ENCODE measurements at places on chromosomes 1 and 21.

DNA sequence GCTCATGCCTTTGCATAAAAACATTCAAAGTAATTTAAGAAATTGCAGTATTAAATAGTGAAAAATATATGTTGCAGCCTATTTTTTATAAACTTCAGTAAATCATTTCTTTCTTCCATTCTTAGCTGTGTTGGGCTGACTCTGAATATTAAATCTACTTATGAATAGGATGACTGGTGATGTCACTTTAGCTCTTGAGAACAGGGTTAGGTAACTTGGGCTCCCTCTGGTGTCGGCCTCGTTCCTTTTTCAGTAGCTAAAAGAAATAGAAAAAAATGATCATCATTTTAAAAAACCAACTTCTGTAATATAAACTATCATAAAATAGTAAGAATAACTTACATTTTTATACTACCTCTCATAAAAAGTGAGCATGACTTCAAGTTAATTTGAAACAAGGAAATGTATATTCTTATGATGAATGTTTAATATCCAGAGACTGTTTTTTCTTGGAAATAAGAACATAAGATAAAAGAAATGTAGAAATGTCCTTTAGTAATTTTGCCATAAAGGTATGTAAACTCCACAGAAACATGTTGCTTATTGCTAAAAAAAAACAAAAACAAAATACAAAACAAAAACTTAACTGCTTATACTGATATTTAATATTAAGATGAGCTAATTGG lies 26.8 kb upstream of the NCAM2 start:
- peak; percentile 93 for DNase-seq

DNA sequence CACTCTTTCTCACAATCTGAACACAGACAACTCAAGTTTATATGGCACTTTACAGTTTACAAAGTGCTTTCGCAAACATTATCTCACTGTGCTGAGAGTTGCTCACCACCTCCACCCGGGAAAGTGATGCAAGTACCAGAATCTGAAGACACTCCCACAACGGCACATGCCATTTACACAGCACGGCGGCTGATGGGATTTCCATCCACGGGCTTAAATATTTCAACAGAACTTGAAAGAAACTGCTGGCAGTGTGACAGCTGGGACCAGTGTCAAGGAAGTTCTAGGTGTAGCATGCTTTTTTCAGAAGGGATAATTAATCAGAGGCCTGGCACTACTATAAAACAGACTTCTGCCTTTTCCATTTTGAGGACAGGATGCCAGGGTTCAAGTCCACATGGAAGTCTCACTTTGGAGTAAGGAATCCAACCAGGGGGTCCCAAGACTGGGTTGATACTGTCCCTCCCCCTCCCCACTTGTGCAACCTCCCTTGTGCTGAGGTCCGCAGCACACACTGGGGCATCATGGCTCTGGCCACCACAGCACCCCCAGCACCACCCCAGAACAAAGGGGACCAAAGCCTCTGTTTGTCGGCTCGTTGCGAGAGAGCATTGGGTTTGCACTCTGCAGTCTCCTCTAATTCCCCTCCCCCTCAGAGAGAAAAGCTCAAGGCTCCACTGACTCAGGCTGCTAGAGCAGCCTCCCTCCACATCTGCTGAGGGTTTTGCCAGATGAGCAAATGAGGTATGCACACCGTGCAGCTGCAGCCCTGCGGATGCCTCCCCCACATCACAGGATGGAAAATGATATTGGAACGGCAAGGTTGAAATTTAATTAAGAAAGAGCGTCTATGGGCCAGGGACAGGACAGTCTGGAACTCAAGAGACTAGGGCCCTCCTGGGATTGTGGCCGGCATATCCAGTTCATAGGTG lies 154.9 kb downstream of the TGFBR3 start:
- no peak for DNase-seq

- DNase-seq = no peak
Measured at GRCh38 chr1:28326984-28327383, 1.9 kb upstream of the MED18 start.

- DNase-seq = no peak
Measured at GRCh38 chr21:45256912-45257672, 30.6 kb downstream of the POFUT2 start.

DNA sequence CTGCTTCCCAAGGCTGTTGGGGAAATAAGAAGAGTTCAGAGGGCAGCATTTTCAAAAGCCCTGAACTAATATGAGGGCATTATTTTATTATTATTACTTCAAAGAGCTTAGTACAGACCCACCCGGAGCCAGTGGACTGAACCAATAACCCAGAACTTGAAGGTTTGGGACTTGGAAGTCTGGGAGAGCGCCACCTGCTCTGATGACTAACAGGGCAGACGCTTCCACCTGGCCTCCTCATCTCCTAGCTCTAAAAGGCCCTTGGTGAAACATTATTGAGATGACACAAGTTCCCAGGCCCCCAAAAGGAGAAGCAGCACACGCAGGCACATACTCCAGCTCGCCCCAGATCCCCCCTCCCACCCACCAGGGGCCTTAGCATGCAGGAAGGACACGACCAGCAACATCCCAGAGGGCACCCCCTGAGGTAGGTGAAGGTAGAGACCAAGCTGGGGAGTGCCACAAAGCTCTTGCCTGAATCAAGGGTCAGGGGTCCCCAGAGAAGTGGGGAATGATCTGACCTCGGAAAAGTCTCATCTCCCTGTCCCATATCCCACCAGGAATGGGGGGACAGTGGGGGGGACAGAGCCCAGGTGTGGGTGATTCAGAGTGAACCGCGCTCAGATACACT lies 1.3 kb downstream of the DLGAP3 start:
- no peak for DNase-seq

DNA sequence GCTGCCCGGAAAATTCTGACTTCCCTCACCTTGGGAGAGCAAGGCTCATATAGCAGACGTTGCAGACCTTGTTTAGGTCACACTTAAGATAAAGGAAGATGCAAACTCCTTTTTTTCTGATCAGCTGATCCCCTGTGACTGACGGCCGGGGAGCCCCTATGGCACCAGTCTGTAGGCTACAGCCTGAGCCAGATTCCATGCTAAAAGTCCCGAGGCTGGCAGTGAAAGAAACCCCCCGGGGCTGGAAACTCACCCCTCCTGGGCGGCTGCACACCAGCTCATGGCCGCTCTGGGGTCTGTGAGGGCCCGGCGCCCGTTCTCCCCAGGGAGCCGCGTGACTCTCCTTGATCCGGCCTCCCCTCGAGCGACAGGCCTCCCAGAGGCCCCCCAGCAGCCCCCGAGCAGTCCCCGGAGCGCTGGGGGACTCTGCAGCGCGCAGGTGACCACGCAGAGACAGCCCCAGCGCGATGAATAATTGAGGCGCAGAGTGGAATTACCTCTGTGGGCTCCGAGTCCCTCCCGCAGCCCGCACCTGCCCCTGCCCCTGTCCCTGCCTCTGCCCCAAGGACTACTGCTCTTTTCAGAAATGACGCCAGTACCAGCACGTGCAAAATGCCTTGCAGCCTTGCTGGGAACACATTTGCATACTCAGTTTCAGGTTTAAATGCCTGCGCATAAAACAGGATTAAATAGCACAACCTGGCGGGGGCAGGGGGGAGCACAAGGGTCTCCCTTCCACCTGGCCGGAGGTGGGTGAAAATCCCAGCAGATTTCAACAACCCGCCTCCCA lies 62.6 kb upstream of the CLDN14 start:
- DNase-seq = no peak

- DNase-seq = no peak
Measured at GRCh38 chr1:186050360-186050759, 316.2 kb downstream of the HMCN1 start.

GRCh38 chr1:186620566-186621350 lies 59.5 kb downstream of the PTGS2 start:
- DNase-seq = no peak

DNA sequence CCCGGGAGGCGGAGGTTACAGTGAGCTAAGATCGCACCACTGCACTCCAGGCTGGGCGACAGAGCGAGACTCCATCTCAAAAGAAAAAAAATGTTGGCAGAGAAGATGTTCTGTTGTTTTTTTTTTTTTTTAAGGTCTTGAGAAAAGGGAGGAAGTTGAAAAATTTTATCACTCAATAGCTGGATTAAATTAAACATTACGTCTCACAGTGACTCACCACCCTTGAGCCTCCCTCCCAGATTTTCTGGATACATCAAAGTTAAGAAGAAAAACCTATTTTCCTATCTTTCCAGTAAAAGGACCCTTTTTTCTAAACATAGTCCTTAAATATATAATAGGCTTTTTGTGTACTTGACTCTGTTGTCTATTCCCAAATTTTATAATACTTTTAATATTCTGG lies 35.5 kb downstream of the IFNAR1 start:
- no peak for DNase-seq

DNA sequence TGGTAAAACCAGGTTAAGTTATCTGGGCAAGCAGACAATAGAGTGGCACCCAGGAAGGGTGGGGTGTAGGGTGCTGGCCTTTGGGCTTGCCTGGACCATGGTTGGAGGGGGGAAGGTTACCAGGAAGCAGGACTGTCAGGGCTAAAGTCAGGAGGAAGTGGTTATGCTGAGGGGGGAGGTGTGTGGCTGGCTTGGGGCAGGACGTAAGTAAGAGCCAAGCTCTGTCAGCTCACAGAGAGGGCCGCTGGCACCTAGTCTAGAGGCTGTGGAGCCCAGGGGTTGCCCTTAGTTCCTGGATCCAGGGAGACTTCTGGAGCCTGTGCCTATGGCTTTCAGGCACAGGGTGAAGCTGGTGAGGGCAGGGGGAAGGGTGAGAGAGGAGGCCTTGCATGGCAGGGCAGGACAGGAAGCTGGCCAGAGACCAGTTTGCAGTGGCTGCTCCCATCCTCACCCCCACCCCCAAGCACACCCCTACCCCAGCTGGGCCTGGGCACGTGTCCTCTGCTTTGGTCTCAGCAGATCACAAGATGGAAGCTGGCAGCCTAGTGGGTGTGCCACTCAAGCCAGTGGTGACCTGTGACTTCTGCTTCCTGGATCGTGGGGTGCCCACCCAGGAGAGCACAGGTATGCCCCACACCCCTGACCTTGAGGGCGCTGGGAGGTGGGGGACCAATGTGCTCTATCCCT lies 20.5 kb upstream of the SMYD3 start:
- no peak for DNase-seq

DNA sequence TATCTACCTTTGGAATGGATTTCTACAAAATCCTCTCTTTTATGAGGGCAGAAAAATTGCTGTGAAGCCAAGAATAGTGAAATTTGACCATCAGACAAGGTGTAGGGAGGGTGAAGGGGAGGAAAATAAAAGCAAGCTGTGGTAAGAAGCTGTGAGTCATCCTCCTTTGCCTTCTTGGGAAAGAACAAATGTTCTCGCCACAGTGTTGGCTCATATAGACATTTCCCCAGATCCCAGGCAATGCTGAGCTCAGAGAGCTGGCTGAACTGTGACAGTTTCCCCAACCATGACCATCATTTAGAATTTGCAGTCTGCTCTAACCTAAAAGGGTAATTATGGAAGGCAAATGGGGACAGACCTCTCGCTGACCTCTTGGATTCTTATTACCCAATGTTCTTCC lies 235.4 kb downstream of the PBX1 start:
- peak; percentile 56 for DNase-seq

GRCh38 chr1:225876900-225877510 lies 5.2 kb downstream of the TMEM63A start:
- peak; percentile 58 for DNase-seq

DNA sequence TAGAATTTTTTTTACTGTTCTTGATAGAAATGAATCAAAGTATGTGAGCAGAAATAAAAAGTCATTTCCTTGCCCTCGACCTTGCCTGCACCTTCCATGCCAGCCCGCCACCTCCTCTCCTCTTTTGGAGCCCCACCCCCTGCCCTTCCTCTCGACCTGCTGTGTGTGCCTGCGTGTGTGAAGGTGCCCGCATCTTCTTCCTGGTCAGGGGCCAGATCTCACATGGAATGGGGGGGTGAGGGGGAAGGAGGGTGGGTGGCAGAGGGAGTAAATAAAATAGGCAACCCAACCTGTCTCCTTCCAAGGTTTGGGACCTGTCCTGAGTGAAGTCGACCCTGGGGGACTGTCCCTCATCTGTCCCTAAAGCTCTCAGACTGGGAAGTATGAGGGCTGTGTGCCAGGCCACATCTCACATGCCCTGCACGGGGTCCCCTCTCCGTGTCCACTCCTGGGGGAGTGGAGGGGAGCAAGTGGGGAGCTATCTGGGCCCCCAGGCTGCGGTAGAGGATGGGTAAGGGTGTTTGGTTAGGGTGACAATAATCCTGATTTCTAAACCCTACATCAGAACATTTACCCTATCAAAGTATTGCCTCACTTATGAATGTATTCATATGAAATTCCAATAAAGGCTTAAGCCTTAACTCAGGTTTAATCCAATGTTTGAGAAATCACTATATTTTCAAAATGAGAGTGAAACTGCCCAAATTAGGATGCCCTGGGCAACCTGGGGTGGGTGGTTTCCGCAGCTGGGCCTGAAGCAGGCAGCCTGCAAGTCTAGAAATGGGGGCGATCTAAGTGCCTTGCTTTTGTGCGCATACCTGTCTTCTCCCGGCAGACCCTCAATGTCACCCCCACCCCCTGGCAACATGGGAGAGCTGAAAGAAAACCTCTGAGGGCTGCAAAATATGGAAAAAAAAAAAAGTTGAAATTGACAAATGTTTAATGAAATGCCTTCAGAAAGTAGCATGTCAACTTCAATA lies 15.4 kb downstream of the AMPD2 start:
- DNase-seq = no peak

GRCh38 chr1:44644806-44645205 lies 29.5 kb downstream of the TMEM53 start:
- peak; percentile 57 for DNase-seq

GRCh38 chr1:175373786-175374623 lies 181.4 kb upstream of the KIAA0040 start:
- DNase-seq = peak; percentile 41

- no peak for DNase-seq
Measured at GRCh38 chr21:14923468-14923867, 141.3 kb downstream of the NRIP1 start.

DNA sequence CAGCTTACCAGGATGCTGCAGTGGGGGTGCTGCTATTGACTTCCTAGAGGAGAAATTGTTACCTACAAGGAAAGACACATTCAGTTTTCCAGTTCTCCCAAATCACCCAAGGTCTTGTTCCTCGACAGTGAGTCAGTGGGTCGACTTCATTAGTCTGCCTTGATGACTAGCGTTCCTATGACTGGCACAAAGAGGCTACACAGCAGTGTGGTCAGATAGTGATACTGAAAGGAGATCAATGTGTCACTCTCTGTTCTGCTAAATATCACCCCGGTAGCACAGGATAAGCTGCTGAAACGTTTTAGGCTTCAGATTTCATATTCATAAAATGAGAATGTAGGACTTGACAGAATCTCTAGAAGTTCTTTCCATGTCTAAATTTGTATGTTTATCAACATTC lies 357.4 kb downstream of the LMX1A start:
- peak; percentile 23 for DNase-seq

GRCh38 chr1:118659646-118660045 lies 328.5 kb downstream of the TBX15 start:
- DNase-seq = no peak

DNA sequence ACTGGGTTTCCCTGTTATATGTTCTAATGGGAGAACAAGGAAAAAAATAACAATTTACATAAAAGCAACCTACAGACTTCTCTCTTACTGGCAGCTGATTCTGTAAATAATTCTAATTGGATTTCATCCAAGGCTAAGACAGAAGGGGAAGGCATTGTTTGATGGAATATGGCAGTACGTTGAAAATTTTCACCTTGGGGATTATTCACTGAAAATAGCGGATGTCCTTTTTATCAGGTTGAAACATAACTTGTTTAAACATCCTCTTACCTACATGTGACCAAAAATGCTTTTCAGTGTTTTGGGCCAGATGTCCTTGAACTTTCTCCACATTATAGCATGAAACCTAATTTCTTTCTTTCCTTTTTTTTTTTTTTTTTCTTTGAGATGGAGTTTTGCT lies 24.9 kb downstream of the TSNAX start:
- no peak for DNase-seq

GRCh38 chr1:220666349-220666748 lies 23.8 kb upstream of the C1orf115 start:
- DNase-seq = no peak

- no peak for DNase-seq
Measured at GRCh38 chr1:198701766-198702539, 63.1 kb downstream of the PTPRC start.

Measured in pons (tissue), 1 donor.